NCI-H1694 (cell line): ENCODE measurements at places on chromosomes 3 and 15.

GRCh38 chr15:75034615-75035014 lies 11.2 kb downstream of the PPCDC start:
- no peak for DNase-seq

DNA sequence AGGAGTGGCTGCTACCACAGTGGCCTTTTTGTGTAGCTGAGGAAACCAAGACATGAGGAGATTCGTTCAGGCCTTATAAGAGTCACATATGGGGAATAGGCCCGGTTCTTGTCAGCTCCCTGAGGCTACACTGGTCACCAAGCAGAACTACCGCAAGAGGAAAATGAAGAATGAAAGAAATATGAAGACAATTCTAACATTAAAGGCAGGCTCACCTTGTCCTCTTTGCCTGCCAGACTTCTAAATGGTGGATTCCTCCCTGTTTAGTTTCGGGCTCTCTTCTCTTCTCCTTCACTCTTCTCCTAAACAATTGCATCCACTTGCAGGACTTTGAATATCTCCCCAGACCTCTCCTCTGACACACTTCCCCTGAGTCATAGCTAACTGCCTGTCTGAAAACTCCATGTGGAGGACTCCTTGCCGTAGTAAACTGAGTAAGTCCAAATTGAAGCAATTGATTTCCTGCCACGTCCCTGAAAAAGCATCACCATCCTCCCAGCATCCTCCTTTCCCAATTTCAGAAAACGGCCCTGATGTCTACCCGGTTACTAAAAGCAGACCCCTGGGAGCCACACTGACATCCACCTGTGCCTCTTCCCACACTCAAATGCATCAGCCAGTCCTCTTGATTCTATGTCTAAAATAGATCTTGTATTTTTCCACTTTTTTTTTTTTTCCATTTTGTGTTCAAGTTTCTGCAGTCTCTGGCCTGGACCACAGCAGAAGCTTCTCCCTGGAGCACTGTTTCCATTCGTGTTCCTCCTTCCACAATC lies 30.3 kb upstream of the VEPH1 start:
- DNase-seq, result no peak

DNA sequence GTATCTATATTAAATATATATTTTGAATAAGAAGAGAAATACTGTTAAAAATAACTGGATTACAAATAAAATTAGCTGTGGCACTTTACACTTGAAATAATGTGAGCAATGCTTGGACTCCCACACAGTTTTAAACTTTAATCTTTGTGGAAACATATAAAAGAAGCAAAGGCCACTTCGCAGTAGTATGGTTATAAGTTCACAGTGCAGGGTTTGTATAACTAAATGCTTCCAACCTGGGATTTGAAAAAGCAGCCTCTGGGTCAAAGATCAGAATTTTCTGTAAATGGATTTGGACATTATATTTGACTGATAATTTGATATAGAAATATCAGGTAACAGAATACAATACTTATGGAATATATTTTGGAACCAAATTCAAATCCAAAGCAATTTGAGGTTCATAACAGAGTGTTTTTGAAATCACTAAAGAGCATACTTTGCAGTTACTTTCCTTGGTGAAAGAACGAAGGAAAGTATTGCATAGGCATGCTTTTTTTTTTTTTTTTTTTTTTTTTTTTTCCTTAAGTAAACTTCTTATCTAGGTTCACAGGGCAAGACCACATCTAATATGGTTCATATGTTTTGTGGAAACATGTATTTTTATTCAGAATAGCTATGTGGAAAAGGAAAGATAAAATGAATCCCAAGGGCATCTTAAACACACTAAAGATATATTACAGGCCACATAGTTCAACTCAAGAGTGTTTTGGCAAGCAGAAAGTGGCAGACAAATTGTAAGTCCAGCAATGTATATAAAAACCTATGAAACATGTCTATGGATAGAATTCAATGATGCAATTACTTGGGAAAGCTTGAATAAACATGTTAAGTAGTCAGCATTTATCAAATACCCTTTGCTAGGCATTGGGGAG lies 47.1 kb upstream of the SGO1 start:
- DNase-seq, result no peak

DNA sequence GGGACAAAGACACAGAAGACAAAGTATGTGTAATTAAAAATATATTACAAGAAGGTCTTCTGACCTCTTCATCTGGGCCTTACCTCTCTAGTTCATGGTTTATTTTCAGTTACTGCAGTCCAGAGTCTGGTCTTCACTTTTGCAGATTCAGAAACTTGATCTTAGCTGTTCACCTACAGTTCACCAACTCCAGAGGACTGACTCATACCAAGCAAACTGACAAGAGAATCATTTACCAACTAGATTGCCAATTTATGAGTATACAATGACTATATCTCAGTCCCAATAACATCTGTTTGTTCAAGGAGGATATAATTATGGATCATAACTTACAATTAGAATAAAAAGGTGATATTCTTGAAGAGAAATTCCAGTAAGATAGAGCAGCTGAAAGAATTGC lies 9.0 kb downstream of the P2RY1 start:
- no peak for DNase-seq

- DNase-seq, result no peak
Measured at GRCh38 chr3:190620886-190621608, 107.2 kb downstream of the IL1RAP start.

DNA sequence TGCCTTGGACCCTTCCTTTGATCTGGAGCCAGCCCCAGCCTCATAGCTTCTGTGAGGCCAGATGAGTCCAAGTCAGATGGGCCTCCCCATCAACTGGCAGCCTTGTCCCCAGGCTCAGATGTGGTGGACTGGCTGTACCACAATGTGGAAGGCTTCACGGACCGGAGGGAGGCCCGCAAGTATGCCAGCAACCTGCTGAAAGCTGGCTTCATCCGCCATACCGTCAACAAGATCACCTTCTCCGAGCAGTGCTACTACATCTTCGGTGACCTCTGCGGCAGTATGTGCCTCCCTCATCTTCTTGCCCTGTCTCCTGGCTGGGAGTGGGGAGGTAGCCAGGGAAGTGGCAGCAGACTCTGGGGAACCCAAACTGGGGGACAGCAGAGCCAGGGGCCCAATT lies 6.9 kb upstream of the AP2M1 start:
- DNase-seq, result no peak

- no peak for DNase-seq
Measured at GRCh38 chr3:16741890-16742289, 136.7 kb upstream of the DAZL start.

GRCh38 chr3:25902586-25902985 lies 112.7 kb downstream of the OXSM start:
- DNase-seq, result no peak

- DNase-seq, result no peak
Measured at GRCh38 chr3:65867463-65868210, 171.1 kb downstream of the MAGI1 start.

DNA sequence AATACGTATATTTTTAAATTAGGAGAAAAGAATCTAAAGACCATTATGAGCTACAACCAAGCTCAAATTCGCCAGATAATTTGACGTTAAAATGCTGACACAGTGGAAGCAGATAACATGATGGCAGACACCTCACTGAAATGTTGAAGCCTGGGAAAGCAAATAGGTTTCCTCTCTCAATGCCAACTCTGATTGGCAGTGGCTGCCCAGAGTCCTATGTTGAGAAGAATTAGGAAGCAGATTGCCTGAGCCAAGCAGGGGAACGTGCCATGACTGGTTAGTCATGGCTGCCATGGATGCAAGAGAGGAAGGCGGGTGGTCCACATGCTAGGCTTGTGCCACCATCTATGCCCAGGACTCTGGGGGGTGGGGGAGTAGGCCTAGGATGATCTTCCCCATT lies 3.2 kb downstream of the UNC45A start:
- DNase-seq, result no peak

DNA sequence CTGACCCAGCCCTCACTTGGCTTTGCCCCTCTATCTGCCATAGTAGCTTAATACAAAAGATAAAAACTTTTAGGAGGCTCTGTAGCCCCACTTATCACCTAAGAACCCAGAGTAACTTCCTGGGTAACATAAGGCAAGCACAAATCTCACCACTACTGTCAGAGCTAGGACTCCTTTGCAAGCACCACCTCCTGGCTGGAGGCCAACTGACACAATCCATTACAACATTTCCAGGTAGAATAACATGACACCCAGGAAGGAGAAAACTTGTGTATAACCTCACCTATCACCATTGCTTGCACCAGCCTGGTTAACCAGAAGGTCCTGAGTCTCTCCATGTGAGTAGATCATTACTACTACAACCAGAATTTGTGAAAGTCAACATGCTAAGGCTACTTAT lies 230.0 kb downstream of the TUSC7 start:
- DNase-seq, result no peak

GRCh38 chr3:128585189-128585588 lies 65.4 kb downstream of the RPN1 start:
- no peak for DNase-seq

GRCh38 chr3:23553353-23553752 lies 252.4 kb upstream of the UBE2E1 start:
- DNase-seq, result no peak

DNA sequence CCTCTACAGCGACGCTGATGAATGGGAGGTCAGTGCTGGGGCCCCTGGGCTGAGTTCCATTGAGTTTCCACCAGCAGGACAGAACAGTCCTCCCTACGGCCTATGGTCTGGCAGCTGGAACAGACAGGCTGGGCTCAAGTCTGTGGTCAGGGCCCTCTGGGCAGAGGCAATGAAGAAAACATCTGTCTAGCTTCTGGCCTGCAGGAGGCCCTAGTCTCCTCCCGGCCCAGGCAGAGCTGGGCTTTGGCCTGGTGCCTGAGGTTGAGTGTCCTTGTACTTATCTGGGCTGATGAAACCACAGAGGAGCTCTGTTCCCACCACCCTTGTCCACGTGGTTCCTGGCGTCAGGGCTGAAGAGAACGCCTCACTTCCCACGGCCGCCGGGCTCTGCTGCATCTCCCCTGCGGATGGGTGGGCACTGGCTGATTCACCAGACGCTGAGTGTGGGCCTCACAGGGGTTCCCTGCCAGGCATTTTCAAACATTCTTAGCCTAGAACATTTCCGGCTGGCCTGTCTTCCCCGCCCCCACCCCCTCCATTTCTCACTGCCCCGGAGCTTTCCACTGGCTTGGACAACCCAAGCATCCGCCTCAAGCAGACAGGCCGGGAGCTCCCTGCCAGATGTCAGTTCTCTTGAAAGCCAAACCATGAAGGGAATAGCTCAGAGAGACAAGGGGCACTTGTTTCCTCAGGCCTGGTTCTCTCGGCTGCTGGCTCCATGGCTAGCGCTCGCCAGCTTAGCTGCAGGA lies 20.3 kb downstream of the PPCDC start:
- DNase-seq, result no peak

DNA sequence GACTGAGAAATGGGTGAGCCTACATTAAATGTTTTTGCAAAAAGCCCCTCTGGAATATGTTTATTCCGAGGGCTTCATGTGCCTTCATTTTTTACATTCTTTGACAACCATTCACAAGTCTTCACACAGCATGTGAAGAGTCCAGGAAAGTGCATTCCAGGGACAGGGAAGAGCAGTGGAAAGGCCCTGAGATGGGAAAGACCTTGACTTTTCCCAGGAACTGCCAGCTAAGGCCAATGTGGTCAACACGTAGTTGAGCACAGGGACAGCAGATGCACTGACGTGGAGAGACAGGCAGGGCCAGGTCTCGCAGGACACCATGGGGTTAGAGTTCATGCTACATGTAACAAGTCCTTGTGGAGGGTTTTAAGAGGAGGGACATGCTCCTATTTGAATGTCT lies 21.7 kb downstream of the SSR3 start:
- no peak for DNase-seq

DNA sequence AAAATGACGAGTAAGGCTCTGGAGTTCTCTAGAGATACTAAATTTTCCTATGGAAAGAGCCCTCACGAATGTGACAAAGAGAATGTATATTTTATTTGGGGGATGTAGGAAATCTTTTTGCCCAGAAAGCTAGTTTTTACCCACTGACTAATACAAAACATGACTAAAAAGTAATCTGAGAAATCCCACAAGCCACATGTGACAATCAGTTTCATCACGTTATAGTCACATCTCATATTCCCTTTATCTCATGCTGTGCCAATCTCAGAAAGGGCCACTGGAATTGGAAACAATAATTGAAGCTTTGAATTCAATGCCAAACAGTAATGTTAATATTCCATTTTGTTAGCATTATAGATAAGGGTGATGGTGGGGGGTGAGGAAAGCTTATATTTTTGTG lies 509.0 kb upstream of the GOLIM4 start:
- DNase-seq, result no peak

DNA sequence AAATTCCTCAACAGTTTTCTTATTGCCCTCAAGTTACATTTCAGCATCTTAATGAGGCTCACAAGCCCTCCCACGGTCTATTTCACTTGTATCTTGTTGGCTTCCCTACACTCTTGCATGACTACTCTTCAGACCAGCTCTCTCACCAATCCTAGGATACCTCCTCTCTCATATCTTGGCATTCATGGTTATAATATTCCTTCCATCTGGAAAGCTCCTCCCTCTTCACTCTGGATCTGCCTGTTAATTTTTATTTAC lies 8.5 kb upstream of the CCDC80 start:
- no peak for DNase-seq

- DNase-seq, result no peak
Measured at GRCh38 chr15:53272116-53272515, 482.0 kb upstream of the ONECUT1 start.

GRCh38 chr3:18424213-18424728 lies 868 bp downstream of the SATB1 start:
- no peak for DNase-seq

- DNase-seq, result no peak
Measured at GRCh38 chr3:164879201-164879600, 199.1 kb downstream of the SI start.

DNA sequence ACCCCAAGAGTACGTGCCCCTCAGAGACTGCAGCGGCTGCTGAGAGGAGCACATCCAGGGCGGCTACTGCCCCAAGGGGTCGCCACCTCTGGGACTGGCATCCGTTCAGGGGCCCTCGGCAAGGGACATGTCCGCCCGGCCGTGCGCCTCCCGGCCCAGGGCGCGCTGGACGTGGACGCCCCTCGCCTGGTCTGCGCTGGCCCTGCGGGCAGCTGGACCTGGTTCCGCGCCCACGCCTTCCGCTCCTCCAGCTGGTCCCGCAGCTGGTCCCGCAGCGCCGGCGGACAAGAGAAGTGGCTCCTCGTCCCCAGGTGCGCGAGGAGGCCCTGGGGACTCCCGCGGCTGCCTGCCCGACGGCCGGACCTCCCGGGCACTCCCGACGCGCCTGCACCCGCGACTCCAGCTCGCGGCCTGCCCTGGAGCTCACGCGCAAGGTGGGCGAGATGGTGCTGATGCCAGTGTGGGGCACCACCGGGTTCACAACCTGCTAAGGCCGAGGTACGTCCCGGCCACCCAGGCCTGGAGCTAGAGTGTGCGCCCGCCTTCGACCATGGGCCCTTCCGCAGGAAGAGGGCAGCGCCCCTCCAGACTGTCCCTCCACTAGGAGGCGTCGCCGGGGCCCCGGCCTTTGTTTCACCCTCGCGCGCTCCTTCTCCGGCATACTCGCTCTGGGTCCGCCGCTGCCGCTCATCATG lies 14.4 kb upstream of the GP9 start:
- DNase-seq, result no peak

- DNase-seq, result no peak
Measured at GRCh38 chr3:107264888-107265287, 112.4 kb upstream of the CCDC54 start.
